Stimulated activated CD4-positive, alpha-beta T cell treated with anti-CD3 and anti-CD28 coated beads, Interleukin-4, amount 100 ng/mL, for 4 hours (primary cell): ENCODE measurements at places on chromosomes 16 and 17.

GRCh38 chr17:46832945-46833839 is 14.7 kb upstream of the WNT3 start:
- no peak for DNase-seq

DNA sequence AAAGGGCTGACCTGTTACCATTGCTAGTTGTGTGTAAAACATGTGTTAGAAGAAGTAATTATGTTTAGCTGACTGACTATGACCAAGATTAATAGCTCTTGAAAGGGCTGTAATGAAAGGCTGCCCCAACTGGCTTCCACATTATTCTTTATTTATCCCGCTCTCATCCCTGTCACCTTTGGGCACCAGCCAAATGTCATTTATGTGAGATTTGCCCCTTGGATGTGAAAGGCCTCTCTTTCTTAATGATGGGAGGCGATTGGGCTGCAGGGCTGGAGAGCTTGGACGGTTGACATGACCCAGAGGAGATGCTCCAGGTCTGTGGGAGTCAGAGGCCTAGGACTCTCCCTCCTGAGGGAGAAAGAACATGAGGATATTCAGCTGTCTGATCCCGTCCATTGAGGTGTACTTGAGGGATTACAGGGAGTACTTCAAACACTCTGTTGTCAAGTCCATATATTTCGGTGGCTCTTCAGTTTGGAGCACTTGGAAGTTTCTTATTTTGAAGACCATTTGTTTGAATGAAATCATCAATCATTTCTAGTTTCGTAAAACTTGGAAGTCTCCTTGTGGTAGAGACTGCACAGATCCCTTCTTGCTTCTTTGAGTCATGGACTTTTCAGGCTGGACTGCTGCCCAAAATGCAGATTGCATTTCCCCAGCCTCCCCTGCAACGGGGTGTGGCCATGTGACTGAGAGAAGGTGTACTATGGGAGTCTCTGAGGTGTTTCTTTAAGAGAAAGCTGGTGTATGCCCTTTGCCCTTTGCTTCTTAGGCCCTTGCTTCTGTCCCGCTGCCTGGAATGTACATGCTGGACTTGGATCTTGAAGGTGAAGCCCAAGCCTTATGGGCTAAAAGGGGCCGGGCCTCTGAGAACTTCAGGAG is 51.3 kb downstream of the FTO start:
- no peak for DNase-seq

DNA sequence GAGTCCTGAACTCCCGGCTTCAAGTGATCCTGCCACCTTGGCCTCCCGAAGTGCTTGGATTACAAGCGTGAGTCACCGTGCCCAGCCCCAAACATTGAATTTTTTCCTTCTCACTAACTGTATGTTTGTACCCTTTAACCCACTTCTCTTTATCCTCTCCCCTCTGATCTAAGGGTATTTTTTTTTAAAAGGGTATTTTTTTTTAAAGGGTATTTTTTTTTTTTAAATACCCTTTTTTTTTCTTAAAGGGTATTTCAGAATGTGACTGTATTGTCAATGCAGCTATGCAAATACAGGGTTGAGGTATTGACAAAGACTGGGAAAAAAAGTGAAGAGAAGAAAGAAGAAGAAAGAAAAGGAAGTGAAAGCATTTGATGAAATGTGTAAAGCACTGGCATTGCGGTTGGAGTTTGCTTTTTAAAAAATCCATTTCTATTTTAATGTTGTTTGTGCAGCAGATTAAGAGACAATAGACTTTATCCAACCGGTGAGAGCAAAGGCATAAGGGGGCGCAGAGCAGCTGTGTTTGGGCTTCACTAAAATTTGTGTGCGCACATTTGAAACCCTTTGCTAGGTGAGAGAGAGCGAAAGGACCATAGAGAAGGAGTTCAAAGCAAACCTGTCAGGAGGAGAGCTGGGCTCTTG is 42.4 kb downstream of the SYT17 start:
- no peak for DNase-seq

- no peak for DNase-seq
Measured at GRCh38 chr16:75252946-75253911, 1.8 kb upstream of the BCAR1 start.

DNA sequence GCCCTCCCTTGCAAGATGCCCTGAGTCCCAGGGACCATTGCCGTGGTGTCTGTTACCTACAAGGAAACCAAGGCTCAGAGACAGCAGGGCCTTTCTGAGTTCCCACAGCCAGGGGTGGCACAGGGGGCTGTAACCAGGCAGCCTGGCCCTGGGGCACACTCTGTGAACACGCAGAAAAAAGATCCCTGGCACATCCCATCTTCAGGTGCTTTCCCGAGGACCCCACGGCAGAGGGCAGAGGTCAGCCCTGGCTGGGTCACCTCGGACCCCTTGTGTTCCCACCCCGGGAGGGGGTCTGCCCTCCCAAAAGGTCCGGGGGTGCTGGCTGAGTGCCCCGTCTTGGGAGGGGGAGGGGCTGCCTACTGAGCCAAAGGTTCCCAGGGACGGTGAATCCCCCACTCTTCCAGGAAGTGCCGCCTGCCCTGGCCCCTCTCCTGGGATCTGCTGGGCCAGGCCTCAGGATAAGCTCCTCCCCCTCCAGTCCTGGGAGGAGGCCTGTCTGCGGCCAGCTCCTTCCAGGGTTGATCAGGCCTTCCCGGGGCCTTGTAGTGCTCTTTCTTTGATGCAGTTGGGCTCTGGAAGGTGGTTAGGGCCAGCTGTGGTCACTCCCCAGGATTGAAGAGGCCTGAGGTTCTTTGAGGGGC is 8.1 kb downstream of the GLIS2 start:
- no peak for DNase-seq

GRCh38 chr16:10296956-10297340 is 88.9 kb upstream of the ATF7IP2 start:
- DNase-seq = no peak

DNA sequence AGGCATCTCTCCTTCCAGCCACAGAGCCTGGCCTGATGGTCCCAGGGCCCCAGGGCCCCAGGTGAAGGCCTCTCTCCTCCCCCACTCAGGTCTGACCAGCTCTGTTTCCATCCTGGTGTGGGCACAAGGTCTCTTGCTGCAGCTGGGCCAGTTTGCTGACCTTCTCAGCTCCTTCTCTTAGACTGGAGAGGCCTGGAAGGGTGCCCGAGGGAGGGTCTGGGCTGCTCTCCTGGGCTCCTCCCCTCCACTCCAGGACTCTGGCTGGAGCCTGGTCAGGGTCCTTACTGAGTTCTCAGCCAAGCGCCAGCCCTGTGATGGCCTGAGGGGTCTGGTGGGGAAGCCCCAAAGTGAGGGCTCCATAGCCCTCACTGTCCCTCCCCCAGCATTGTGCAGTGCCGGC is 12.4 kb downstream of the SOCS3 start:
- DNase-seq = no peak

- DNase-seq = no peak
Measured at GRCh38 chr16:88013766-88014251, 62.6 kb downstream of the BANP start.

DNA sequence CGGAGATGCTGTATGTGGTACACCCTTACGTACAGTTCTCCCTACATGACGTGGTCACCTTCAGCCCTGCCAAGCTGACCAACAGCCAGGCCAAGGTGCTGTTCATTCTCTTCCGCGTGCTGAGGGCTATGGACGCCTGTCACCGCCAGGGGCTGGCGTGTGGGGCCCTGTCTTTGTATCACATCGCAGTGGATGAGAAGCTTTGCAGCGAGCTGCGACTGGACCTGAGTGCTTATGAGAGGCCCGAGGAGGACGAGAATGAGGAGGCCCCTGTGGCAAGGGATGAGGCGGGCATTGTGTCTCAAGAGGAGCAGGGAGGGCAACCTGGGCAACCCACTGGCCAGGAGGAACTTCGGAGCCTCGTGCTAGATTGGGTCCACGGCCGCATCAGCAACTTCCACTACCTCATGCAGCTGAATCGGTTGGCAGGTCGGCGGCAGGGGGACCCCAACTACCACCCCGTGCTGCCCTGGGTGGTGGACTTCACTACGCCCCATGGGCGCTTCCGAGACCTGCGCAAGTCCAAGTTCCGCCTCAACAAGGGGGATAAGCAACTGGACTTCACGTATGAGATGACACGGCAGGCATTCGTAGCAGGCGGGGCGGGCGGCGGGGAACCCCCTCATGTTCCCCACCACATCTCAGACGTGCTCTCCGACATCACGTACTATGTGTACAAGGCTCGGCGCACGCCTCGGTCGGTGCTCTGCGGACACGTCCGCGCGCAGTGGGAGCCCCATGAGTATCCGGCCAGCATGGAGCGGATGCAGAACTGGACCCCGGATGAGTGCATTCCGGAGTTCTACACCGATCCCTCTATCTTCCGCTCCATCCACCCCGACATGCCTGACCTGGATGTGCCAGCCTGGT is 1.4 kb downstream of the WDR81 start:
- no peak for DNase-seq

GRCh38 chr16:2969545-2970521 is 685 bp downstream of the PAQR4 start:
- DNase-seq = peak; percentile 71

GRCh38 chr16:84643674-84644073 is 4.6 kb upstream of the KLHL36 start:
- no peak for DNase-seq

DNA sequence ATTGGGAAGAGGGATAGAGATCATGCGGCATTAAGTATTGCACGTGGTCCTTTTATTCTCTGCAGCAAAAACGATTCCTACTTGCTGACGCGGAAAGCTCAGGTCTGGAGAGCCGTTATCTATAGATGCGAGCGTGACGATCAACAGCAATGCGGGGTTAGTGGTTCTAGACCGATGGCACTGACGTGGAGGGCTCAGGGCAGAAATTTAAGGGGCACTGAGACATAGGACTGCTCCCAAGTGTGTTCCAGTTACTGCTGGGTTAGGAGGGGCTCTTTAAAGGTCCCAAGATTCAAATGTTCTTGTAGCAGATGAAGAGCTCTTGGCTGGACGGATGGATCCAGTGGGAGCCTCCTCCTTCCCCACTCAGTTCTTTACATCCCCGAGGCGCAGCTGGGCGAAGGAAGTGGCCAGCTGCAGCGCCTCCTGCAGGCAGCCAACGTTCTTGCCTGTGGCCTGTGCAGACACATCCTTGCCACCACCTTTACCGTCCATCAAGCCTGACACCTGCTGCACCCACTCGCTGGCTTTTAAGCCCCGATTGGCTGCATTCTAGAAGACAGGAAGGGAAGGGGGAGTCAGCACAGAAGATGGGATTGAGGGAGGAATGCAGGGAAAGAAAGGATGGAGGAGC is 732 bp upstream of the EXOSC6 start:
- no peak for DNase-seq

GRCh38 chr17:82594571-82594970 is 53.7 kb downstream of the WDR45B start:
- DNase-seq = no peak
